GM12878 (cell line): ENCODE measurements at places on chromosomes 4 and X. TPM values are rescaled to one million over a fixed set of nuclear protein-coding genes. Genes with fewer than 3 reads are reported as not detected.
A peak's percentile ranks its signal among the peaks of the same experiment; 100 is the strongest.

DNA sequence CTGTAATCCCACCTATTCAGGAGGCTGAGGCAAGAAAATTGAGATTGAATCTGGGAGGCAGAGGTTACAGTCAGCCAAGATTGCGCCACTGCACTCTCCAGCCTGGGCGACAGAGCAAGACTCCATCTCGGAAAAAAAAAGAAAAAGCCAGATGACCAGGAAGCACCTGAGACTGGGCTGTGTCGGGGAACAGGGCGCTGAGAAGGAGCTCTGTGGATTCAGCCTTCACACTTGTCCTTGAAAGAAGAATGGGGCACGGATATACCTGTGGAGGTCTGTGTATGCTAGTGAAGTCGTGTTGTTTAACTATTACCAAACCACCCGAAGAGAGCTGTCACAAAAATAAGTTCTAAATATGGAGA, 39.3 kb upstream of the TADA2B start:
- no peaks in the 10 kb centered on the region for H3K4me1 ChIP-seq
- no peaks in the 10 kb centered on the region for H3K27me3 ChIP-seq
- no peak overlapping the region for H3K4me3 ChIP-seq
- no peak for DNase-seq
- H3K36me3 ChIP-seq = peaks cover 35% of the 10 kb centered on the region

SLC10A4 gene
- not detected in 2 replicates for polyA plus RNA-seq

- no peak overlapping the region for H3K27ac ChIP-seq
- no peak for DNase-seq
- no peaks in the 10 kb centered on the region for H3K36me3 ChIP-seq
- H3K4me3 ChIP-seq = no peak overlapping the region
Measured at GRCh38 chrX:10482261-10482660, 138.1 kb downstream of the MID1 start.

HSFX4 gene
- polyA plus RNA-seq = 0.24 TPM in 1 of 2 replicates, not detected in the other

CFAP47 gene
- 0.04 TPM in 1 of 2 replicates, not detected in the other for polyA plus RNA-seq

DNA sequence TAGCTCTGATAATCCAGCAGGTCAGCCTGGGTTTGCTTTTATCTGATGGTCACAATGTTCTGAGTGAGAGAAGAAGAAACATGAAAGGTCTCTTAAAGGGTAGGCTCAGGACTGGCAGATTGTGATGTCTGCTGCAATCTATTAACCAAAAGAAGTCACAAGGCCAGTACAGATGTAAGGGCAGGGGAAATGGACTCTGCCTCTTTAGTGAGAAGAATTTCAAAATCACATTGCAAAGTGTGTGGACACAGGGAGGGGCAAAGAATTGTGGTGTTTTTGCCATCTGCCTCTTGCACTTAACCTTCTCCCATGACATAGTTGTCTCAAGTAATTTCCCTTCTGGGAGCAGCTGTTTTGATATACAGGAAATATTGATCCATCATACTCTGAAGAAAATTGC, 40.9 kb downstream of the IL1RAPL1 start:
- H3K27me3 ChIP-seq = no peaks in the 10 kb centered on the region
- no peak overlapping the region for H3K27ac ChIP-seq
- H3K36me3 ChIP-seq = no peaks in the 10 kb centered on the region
- H3K4me1 ChIP-seq = no peaks in the 10 kb centered on the region
- no peak overlapping the region for H3K4me3 ChIP-seq

DNA sequence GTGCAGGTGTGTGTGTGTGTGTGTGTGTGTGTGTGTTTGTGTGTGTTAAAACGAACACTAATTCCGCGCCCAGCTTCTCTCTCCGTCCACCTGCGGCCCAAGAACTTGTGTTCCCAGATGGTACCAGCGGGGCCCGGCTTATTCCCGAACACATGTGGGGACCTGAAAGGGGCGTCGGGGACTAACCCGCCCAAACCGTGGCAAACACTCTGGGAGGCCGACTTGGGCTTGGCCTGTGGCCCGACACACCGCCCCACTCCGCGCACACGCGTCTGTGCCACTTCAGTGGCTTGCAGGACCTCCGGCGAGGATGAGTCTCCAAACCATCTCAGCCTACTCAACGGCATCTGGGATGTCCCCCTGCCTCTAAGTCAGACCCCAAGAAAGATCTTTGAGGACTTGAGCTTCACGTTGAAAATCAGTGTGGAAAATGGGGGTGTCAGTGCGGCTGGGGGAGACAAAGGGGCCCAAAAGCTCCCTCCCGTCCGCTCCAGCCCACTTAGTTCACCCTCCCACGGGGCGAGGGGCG, 790 bp upstream of the HHIP start:
- H3K4me3 ChIP-seq = no peak overlapping the region
- no peak for DNase-seq

PLS3 gene
- polyA plus RNA-seq = 236 and 247 TPM in 2 replicates

DNA sequence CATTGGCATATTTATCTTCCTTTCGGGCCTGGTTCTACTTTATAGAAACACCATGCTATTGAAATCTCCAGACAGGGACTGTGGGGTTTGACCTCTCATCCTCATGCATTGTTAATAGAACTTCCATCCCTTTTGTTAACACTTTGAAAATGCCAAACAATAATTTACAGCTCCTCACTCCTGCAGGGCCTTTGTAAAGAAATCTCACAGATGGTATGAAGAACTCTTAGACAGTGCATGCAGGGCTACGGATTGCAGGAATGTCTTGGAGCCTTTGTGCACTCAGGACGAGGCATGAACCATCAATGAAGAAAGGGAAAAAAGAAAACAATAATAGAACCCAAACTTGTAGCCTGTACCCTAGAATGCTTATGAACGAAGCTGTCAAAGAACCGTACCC, 92.8 kb upstream of the TMEM47 start:
- no peak overlapping the region for H3K27ac ChIP-seq
- H3K4me3 ChIP-seq = no peak overlapping the region
- DNase-seq = no peak
- no peaks in the 10 kb centered on the region for H3K27me3 ChIP-seq

FATE1 gene
- polyA plus RNA-seq = 0.12 and 0.26 TPM in 2 replicates

USP17L19 gene
- polyA plus RNA-seq = not detected in 2 replicates

- DNase-seq = no peak
- no peaks in the 10 kb centered on the region for H3K27me3 ChIP-seq
- H3K4me1 ChIP-seq = 0 out of 2 replicates have a peak, but pooled peaks cover 5% of the 10 kb centered on the region
Measured at GRCh38 chrX:134718105-134718965, 60.1 kb upstream of the PLAC1 start.

DNA sequence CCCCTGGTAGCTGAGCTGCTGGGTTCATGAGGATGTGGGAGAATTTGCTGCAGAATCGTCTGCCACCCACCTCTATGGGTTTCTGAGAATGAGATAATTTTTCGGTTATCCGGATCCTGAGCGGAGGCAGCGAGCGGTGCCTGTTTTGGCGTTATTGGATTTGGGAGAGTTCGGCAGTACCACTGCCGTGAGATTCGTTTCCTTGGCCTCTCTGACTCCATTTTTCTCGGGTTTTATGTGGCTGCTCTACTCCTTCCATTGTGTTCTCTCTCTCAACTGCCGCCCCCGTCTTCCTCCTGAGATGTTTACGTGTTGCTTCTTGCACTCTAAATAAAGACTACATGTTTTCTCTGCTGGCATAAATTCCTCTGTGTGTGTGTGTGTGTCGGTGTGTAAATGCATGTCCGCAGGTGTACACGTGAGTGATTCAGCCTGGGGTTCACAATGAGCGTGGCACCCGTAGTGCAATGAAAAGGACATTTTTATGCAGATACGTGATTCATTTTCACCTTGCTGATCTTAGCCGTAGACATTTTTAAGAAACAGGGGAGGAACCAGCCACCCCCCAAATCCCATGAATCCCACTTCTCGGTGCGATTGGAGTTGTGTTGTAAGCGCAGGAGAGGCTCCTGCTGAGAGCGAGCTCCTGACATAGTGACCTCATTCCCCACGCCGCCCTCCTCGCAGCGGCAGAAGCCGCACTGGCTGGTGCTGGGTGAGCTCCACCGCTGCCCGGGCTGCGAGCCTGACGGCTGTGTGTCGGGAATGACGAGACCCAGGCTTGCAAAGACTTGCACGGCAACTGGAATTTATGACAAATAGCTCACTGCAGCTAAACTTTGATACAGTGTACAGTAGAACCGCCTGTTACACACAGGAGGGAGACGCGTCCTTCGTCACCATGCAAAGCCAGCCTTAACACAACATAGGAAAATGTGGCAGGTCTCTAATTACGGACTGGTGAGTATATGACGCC, 82.2 kb downstream of the STOX2 start:
- H3K4me1 ChIP-seq = no peaks in the 10 kb centered on the region
- no peaks in the 10 kb centered on the region for H3K27me3 ChIP-seq
- DNase-seq = no peak
- H3K36me3 ChIP-seq = no peaks in the 10 kb centered on the region
- H3K4me3 ChIP-seq = no peak overlapping the region
- H3K27ac ChIP-seq = no peak overlapping the region

DNA sequence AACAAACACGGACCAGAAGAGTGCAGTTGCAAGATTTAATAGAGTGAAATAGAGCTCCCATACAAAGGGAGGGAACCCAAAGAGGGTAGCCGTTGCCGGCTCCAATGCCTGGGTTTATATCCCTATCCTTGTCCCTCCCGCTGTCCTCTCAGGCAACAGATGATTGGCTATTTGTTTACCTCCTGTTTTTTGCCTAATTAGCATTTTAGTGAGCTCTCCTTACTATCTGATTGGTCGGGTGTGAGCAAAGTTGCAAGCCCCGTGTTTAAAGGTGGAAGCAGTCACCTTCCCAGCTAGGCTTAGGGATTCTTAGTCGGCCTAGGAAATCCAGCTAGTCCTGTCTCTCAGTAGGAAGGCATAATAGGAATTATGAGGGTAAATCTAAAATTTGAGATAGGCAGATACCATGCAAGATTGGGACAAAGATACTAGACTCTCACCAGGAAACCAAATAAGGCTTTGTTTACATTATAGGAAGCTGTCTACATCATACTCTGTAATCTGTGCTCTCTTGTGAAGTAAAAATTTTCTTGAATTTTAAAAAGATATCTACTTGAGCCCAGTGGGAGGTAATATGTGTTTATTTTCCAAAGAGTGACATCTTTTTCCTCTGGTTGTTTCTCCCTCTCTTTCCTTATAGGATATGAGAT, 65.9 kb downstream of the ATP10D start:
- H3K36me3 ChIP-seq = peaks cover 6% of the 10 kb centered on the region
- no peak overlapping the region for H3K27ac ChIP-seq

SPATA4 gene
- polyA plus RNA-seq = not detected in 2 replicates

DNA sequence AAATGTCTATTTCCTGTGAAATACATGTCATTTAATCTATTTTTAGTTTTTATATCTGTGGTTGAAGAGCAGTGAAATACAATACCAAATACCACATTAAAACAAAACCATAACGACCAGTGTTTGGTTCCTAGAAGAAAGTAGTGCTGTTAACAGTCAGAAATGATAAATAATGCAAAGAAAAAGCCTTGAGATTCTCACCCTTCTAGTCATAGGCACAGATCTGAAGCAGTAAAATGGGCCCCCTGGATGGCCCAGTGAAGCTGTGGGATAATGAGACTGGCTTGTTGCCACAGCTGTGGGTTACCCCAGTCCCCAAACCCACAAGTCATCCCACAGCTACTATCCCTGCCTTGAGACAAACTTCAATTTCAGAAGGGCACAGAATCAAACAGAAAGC, 137.3 kb upstream of the RPL34 start:
- no peak overlapping the region for H3K27ac ChIP-seq
- H3K4me1 ChIP-seq = no peaks in the 10 kb centered on the region
- H3K36me3 ChIP-seq = no peaks in the 10 kb centered on the region
- no peak for DNase-seq
- H3K4me3 ChIP-seq = no peak overlapping the region

DNA sequence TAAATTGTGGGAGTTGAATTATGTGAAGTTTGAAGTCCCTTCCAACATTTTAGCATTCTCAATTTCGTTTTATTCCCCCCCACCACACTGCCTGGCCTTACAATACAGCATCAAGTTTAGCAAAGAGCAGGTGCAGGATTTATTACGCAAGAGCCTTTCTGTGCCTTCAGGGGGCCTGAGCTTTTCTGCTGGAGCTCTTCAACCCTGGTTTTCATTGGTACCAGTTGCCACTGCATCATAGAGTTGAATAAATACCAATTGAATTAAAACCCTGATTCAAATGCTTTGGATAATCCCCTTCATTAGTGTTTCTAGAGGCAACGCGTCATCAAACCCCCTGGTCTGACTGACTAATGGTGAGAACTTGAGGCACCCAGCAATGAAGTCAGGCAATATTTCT, 43.6 kb upstream of the KIT start:
- DNase-seq = no peak
- no peak overlapping the region for H3K4me3 ChIP-seq
- no peaks in the 10 kb centered on the region for H3K4me1 ChIP-seq
- H3K36me3 ChIP-seq = no peaks in the 10 kb centered on the region
- H3K27me3 ChIP-seq = no peaks in the 10 kb centered on the region

DNA sequence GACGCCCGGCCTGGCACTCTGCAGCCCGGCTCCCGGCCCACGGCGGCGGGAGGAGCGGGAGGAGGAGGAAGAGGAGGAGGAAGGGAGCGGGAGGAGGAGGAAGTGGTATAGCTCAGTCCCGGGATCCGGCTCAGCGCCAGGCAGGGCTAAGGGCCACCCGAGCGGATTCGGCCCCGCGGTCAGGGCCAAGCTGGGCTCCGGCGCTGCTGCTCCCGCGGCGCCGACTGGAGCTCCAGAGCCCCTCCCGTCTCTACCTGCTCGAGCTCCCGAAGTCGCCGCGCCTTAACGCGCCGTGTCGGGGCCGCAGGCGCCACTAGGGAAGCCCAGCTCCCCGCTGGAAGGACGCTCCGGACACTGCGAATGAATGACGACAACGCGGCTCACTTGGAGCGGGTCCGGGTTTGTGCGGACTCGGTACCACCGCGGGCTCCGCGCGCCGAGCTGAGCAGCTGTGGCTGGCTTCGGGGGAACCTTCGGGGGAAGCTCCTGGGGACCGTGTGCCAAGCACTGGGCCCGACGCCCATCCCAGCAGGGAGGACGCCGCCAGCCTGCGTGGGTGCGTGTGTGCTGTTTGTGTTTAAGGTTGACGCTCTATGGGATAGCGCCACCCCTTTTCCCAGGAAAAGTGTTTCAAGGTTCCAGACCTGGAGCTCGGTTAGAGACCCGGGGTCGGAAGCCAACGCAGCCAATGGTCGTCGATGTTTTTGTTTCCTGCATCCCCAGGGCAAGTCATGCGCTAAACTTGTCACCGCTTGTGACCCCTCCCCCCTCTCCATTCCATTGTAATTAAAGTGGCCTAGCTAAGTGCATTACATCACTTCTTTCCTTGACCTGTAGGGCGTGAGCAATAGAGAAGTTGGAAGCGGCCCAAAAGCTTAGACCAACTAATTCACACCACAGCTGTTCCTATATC, at the start of gene TBC1D9:
TBC1D9 (minus strand) TSS at position 67 of the 913 bp plus-strand sequence. CDS start 340 bp downstream, outside the sequence.
- H3K4me3 ChIP-seq = peak within 1 kb of the TSS; percentile 78
- no peaks in the 10 kb centered on the region for H3K27me3 ChIP-seq
- peak within 1 kb of the TSS; percentile 35; the same call in 1 of the 2 replicates for H3K27ac ChIP-seq
